A549 (cell line): ENCODE measurements at places on chromosomes 1 and 21.

- DNase-seq: no peak
These were observed 116.5 kb downstream of the BRINP2 start for GRCh38 chr1:177287270-177287669.

DNA sequence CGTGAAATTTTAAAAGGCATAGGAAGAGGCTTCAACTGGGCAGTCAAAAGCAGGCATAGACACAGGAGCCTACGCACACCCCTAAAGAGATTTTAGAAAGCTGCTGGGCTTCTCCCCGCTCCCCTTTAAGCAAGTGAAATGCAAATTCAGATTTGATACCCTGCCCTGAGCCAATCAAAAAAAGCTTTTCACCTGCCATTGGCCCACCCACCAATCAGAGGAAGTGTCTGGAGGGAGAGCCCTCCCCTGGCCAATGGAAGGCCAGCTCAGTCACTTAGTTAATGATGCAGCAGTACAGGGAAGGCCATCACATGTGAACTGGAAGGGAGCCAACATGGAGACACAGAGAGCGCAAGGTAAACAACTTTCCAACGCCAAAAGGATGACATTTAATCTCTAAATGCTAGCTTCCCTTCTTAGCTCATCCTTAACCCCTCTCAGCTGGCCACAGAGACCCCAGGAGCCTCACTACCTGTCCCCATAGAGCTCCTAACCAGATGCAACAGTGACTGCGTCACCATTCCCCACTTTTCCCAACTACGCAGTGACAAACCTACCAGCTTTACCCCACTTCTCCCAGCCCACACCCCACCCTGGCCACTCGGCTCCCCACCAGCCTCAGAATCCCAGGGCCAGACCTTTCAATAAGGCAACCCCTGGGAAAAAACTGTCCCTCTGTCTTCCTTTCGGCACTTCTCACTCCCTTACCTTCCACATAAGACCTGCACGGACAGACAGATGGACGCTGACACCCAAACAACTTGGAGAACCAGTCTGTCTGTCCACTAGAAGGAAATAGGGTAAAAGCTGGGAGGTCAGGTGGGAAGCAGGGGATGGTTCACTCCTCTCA is 71.0 kb downstream of the CD46 start:
- DNase-seq: peak; percentile 97

DNA sequence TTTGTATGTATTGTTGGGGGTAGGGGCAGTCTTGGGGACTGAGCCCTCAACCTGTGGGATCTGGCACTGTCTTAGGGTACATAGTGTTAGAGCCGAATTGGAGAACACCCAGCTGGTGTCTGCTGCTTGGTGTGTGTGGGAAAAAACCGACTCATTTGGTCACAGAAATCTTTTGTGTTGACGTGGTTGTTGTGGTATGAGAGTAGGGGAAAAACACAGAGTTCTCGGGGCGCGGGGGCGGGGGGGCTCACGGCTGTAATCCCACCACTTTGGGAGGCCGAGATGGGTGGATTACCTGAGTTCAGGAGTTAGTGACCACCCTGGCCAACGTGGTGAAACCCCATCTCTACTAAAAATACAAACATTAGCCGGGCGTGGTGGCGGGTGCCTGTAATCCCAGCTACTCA is 15.3 kb upstream of the SRSF10 start:
- DNase-seq: no peak

DNA sequence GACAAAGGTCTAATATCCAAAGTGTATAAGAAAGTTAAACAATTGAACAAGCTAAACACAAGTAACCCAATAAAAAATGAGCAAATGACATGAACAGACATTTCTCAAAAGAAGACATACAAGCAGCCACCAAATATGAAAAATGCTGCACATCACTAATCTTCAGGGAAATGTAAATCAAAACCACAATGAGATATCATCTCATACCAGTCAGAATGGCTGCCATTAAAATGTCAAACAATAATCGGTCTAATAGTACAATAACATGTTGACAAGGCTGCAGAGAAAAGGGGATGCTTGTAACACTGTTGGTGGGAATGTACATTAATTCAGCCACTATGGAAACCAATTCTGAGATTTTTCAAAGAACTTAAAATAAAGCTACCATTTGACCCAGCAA is 264.1 kb downstream of the AKT3 start:
- DNase-seq: no peak

DNA sequence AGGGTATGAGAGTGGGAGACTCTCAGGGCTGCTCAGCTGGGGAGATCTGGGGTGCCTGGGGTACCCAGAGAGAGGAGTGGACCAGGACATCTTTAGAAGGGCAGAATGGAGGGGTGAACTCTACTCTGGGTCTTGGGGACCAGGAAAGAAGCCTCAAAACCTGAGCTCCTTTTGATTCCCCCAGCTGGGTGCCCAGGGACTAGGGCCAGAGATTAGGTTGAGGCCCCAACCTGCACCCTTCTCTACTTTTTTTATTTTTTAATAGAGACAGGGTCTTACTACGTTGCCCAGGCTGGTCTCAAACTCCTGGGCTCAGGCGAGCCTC is 1.9 kb downstream of the PDZK1IP1 start:
- DNase-seq: no peak

DNA sequence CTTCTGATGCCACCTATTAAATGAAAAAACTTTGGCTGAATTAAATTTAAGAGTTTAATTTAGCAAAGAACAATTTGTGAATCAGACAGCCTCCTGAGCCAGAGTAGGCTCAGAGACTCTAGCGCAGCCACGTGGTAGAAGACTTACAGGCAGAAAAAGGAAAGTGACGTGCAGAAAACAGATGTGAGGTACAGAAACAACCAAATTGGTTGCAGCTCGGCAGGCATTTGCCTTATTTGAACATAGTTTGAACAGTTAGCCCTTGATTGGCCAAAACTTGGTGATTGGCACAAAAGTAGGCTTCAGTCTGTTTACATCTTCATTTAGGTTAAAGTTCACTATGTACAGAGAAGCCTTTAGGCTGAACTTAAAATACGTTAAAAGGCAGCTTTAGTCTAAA is 22.9 kb downstream of the TCP10L start:
- no peak for DNase-seq

DNA sequence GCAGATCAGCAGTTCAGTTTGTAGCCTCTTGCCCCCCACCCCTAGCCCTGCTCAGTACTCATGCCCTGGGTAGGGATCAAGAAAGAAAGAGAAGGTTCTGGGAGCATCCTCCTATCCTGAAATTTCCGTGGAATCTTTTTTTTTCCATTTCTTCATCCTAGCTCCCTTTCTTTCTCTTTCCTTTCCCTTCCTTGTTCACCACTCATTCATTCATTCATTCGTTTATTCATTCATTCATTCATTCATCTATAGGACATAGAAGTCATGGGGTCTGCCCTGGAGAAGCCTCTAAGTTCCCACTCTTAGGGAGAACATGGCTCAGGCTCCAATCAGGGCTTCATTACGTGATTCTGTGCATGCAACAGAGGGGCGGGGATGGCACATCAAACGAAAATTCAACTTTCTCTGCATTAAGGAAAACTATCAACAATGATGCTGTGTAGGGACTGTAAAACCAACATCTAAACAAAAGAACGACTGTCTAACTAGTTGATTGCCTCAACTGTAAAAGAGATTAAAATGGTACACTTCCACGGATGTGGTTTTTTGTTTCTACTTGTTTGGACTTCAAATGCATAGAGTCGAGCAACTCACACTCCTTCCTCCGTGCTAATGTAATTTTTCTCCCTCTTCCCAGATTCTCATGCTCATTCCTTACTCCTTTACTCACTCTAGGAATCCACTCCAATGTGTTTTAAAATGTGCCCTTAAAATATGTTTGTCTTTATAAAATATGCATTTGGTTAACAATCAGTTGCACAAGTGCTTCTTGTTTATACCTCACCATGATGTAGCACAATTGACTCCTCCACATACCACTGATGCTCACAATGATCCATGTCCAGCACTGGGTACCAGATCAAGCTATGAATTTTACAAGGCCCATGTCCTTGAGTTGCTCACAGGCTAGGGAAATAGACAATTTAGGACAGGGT is 101.2 kb upstream of the SLC2A1 start:
- no peak for DNase-seq

- DNase-seq: no peak
These were observed 43.7 kb downstream of the RHOU start for GRCh38 chr1:228778961-228779360.

DNA sequence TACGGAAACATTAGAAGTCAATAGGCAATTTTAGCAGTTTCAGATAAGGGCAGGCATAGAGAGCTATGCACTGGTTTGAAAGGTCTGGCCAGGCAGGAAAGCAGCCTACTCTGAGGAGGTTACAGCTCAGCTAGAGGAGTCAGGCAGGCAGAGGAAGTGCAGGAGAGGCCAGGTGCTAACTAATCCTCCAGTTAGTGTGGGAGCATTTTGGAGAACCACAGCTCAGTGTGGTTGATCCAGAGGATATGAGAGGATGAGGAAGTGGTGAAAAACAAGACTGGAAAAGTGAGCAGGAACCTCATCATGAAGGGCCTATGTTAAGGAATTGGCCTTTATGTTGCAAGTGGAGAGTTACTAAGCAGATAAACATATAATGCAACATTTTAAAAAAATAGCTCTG is 282.4 kb upstream of the SGIP1 start:
- no peak for DNase-seq

DNA sequence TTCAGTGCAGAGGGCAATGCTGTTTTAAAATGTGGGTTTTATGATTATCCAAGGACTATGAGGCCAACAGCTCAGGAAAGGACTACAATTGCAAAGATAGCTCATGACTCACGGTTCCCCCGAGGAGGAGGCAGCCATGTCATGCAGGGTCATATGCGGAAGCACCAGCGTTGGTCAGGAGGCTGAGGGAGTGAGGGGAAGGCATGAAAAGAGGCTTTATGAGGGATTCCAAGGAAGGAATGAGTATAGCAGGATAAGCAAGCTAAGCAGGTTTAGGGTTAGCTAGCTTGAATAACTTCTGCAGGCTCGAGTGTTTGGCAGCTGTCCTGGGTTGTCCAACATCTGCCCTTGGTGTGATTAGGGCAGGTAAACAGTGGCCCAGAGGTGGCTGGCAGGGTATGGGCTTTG is 495.1 kb downstream of the SETD4 start:
- no peak for DNase-seq

- no peak for DNase-seq
These were observed 31.5 kb downstream of the JAK1 start for GRCh38 chr1:64934878-64935275.

DNA sequence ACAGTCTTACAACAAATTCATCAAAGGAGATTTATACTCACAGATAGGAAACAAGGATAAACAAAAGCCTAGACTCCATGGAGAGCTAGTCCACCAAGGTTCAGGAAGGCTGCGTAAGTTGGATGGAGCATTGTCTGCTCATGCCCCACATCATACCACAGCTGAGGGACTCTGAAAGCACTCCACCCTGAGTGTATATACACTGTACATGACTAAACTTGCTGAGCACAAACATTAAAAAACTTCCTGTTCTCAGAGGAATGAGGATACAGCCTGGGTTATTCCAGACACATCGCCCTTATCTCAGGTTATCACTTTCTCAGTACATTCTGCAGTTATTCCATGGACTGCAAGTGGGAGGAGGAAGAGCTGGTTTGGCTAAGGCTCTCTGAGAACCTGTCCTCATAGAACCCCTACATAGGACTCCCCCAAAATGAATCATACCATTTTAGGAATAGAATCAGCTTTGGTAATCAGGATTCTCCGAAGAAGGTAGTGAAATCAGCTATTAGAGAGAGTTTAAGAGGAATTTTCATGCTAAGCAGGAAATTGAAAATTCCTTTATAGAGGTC is 58.0 kb upstream of the PRMT6 start:
- DNase-seq: no peak

DNA sequence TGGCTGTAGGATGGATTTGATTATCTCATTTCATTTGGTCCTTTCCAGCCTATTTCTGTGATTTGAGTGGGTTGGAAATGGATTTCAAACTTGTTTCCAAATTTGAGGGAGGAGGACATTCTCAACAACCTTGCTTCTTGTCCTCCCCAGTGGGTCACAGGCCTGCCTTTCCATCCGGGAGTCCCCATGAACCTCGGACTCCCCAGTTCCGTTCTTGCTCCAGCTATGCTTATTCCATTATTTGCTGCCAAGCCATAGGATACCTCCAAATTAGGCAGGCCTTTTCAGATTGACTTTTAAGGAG is 97.8 kb downstream of the DUSP10 start:
- DNase-seq: no peak

DNA sequence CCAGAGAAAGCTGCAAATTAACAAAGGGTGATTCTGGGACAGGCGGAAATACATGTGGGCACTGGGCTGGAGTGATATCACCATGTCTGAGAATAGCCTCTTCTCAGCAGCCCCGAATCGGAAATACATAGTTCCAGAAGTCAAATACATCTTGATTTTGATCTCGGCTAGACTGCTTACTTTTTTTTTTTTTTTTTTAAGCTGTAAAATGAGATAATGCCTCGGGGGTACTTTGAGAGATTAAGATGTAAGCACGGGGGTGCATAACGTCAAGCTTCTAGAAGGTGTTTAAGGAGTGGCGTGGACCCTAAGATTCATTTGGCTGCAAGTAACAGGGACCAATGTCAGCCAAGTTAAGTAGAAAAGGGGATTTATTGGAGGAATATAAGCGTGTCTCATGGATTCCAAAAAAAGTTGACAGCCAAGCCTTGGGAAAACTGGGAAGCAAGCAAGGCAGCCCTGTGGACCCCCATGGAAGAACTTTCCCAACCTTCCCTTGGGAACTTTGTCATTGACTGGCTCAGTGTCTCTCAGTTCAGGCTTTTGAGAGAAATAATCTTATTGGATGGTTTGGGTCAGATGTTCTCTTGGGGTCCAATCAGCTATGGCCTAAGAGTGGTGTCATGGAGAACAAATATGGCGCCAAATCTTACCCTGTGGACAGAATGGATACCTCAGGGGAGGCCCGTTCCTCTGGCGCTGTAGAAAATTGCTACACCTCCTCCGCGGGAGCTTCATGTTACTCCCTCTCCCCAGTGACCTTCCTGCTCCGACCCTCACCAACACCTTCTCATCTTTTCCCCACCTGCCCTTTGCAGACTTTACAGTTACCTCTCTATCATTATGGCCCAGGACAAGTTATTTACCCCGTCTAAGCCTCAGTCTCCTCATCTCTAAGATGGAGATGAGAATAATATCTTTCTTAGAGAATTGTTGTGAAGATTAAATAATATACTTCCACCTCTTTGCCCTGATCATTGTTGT is 186.6 kb downstream of the KAZN start:
- DNase-seq: no peak

- no peak for DNase-seq
These were observed 38.1 kb upstream of the POU3F1 start for GRCh38 chr1:38084700-38085099.

- DNase-seq: no peak
These were observed 2.1 kb downstream of the TRIM67 start for GRCh38 chr1:231163830-231164427.

DNA sequence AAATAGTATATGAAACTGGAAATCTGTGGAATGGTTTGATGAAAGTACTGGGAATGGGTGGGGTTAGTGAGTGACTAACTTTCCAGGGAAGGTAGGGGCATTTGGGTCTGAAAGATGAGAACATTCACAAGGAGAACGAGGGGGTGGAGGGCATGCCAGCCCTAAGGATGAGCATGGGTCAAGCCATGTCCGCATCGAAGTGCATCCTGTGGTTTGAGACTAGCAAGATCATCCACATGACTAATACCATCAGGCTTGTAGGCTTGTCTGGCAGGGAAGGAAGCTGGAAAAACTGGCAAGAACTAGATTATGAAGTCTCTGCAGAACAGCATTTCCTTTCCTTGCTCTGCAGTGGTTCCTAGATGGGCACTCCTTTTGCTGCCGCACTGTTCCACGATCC is 70.4 kb upstream of the UBE2U start:
- peak; percentile 25 for DNase-seq
